NCI-H2107 (cell line): ENCODE measurements at places on chromosomes 11 and 22.

GRCh38 chr22:42910221-42910942, 53.3 kb upstream of the ARFGAP3 start:
- no peak for DNase-seq

GRCh38 chr11:87392665-87393064, 354.9 kb downstream of the TMEM135 start:
- DNase-seq = no peak

- no peak for DNase-seq
Observed at GRCh38 chr22:31768422-31769059, 14.7 kb downstream of the DEPDC5 start.

GRCh38 chr11:1008001-1008802, 28.3 kb downstream of the MUC6 start:
- DNase-seq = peak; percentile 25

DNA sequence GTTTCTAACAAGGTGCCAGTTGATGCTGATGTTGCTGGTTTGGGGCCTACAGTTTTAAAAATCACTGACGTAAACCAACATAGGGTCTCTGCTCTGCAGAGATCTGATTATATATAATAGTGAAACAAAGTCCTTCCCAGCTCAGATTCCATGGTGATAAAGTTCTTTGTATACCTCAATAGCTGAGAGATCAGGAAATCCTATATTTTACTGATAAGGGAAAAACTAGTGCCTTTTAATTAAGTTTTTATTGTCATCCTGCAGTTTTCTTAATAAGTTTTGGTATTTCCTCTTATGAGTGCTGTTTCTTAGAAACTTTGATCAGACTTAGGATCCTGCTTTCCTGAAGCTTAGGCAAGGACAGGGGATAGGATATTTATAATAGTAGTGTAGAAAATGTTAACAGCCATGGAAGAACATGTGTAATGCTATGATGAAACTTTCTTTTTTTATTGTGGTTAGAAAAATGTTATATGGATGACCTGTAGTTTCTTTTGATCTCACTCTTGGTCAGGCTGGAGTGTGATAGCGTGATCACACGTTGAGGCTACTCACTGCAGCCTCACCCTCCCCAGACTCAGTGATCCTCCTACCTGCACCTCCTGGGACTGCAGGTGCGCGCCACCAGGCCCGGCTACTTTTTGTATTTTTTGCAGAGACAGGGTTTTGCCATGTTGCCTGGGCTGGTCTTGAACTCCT, 14.1 kb downstream of the CAPRIN1 start:
- DNase-seq = no peak
